ENCODE measurements at places on chromosomes 1 and 21.
A peak's percentile ranks its signal among the peaks of the same experiment; 100 is the strongest.

DNA sequence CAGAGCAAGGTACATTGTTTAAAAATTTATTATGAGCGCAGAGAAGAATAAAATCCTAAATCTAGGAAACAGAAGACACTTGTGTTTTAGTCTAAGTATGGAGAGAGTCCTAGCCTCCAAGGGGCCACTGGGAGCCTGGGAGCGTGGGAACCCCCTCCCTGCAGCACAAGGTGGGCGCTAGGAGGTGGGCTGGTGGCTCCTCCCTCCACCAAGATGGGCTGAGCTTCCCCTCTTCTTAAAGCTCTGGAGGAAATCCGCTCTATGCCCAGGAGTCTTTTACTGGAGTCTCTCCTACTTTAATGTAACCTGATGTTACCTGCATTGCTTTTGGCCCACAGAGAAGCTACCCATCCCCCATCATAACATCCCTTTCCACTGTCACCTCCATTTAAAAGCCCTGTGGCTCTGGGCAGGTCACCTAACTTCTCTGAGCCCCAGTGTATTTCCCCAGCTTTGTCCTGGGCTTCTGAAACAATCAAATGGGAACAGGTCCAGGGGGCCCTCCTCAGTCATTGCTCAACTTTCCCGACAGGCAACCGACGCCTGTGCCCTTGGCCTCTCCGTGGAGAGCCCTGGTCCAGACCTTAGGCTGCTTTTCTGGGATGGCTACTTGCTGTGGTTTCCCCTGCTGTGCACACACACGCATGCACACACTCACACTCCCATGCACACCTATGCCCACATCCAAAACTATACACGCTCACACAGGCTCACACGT is 181.5 kb downstream of the NPHP4 start:
- no peak for DNase-seq

GRCh38 chr1:44326024-44326701 is 28.9 kb downstream of the ERI3 start:
- no peak for DNase-seq

DNA sequence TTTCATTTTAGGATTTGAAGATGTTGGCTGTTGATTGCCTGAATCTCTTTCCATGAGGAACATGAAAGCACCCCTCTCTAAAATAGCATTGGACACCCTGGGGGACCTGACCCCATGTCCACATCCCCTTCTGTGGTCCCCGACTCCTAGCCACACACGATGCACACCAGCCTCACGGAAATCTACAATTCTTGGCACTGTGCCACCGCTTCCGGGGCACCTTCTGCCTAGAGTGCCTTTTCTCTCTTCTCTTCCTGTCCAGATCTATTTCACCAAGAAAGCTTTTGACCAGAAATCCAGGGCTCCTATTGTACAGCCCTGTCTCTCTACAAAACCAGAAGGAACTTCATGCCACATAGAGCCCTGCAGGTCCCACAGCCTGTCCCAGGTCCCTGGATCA is 50.3 kb downstream of the MYSM1 start:
- DNase-seq, result no peak

GRCh38 chr1:59597420-59598119 is 217.2 kb upstream of the HOOK1 start:
- no peak for DNase-seq

DNA sequence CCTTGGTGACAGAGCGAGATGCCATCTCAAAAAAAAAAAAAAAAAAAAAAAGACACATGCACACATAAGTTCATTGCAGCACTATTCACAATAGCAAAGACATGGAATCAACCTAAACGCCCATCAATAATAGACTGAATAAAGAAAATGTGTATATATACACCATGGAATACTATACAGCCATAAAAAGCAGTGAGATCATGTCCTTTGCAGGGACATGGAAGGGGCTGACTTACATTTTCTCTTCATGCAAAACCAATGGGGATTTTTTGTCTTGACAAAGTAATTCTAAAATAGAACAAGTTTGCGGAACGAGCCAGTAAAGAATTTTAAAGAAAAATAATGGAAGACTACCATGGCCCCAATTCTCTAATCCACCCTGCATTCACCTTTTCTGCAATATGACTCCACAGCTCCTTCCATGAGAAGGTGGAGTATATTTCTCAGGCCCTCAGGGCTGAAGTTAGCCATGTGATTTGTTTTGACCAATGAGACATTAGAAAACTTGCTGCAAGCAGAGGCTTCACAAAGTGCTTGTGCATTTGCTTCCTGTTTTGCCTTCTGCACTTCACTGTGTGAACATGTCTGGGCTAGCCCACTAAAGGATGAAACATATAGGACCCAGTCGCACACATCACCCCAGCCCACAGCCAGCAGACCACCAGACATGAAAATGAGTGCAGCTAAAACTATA is 78.8 kb upstream of the NR5A2 start:
- no peak for DNase-seq

GRCh38 chr1:179476484-179476883 is 99.3 kb downstream of the NPHS2 start:
- no peak for DNase-seq

DNA sequence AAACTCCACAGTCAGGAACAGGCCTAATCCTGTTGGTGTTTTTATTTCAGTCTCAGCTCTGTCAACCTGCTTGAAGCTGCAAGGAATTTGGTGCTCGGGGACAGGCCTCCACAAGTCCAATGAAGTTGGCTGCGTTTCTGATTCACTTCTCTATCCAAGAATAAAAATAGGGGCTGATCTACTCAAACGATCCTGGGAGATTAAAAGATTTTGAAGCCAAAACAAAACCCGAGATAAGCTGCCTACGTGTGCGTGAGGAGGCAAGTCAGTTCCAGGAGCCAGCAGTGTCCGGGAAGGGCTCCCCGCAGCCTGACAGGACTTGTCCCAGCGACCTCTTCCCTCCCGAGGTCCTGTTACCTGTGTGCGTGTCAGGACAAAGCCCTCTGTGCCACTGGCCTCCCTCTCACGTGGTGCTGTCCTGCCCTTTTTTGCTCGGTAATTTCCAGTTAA is 98.0 kb downstream of the ETS2 start:
- DNase-seq, result no peak

- no peak for DNase-seq
These were observed 47.0 kb upstream of the BCAR3 start for GRCh38 chr1:93728480-93729131.

GRCh38 chr1:7261490-7261889 is 476.2 kb downstream of the CAMTA1 start:
- no peak for DNase-seq

DNA sequence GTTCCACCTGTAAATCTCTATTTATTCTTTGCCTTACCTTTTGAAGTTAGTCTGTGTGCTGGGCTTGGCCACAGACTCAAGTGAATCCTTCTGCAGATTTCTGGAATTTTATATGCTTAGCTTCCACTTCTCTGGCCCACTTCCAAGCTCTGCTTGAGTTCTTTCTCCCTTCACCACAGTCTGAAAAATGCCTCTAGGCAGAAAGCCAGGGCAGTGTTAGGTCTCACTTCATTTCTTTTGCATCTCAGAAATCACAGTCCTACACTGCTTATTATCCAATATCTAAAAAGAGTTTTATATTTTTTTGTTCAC is 48.9 kb downstream of the INKA2 start:
- no peak for DNase-seq

- DNase-seq, result peak; percentile 76
These were observed 668 bp downstream of the CBR3 start for GRCh38 chr21:36135391-36136102.

DNA sequence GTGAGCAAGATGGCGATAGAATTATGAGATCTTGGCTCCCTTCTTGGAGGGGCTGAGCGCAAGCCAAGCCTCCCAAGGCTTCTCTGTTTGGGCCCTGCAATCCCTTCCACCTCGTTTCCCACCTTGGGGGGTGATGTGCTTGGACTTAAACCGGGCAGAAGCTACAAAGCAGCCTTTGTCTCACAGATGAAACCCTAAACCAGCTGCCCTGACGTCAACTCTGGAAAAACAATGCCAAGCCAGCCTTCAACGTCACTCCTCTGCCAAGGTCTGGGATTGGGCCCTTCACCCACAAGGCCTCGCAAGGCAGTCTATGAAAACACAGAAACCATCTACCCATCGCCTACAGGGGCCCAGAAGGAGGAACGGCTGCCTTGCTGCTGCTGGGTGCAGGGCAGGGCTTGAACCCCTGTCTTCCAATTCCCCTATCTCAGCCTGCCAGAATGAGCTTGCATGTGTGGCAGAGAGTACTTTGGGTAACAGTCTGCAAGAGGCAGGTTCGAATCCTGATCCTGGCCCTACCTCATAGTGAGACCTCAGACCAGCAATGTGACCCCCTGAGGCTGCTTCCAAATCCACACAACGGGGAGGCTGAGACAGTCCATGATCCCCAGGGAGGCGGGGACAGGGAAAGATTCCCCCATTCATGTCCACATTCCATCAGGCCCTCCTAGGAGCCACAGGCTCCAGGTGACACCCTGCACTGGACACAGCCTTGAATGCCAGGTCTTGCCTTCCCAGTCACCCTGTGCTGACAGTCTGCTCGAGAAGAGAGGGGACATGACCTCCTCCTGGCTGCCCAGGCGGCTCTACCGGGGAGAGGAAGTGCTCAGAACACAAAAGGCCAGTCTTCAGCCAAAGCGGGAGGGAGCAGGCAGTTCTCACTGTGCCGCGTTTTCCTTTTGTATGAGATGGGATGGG is 15.0 kb downstream of the IFFO2 start:
- DNase-seq, result no peak

GRCh38 chr1:110114784-110115183 is 2.5 kb downstream of the UBL4B start:
- DNase-seq, result no peak
